Epithelial cell of esophagus (primary cell): ENCODE measurements at places on chromosomes 16 and 17.

DNA sequence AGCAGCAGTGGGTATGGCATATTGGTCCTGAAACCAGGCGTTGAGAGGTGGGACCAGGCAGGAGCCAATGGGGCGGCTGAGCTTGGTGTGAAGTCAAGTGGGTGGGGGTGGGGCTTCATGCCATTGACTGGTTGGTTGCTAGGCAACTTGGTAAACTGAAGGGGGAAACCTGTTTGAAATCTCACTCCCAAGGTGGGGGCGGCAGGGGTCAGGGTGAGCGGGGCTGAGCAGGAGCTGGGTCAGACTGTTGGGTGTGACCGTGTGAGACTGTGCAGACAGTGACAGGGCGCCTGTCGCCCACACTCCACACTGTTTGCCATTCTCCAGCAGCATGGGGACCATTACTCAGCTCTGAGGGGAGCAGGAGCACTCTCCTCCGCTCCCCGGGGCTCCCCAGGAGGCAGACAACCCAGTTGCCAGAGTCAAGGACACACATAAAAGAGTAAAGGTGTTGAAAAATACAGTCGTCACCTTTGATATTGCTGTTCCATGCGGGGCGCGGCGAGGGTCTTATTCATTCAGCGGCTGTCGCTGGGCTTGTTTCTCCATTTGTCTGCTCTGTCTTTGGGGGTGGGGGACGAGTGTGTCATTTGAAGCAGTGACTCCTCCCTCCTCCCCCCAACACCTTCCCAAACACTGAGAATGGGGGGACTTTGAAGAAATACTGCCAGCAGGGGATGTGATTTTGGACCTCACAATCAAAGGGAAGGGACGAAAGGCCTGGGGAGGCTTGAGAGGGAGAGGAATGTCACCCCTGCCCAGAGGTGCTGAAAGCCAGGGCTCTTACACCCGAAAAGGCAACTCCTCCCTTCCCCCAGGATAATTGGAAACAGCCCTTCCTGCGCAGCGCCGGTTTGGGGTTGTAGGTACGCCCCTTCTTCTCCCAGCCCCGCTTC lies 1.2 kb upstream of the EFNB3 start:
- DNase-seq: peak; percentile 69

- DNase-seq: no peak
Measured at GRCh38 chr16:70715860-70716357, 30.1 kb upstream of the MTSS2 start.

DNA sequence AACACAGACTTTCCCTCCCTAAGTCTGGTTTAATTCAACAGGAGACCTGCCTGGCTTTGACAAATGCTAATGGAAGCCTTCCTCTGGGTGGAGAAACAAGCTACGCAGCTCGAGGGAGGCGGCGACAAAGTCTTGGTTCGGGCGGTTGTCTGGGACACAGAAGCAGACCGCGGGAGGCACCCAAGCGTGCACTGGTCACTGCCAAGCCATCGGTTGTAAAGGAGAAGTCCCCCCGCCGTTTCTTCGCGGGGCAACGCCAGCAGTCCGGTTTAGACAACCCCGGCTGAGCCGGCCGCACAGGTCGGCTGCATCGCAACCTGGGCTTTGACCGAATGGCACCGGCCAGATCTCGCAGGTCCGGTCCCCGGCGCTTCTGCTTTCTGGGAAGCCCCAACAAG lies 586 bp downstream of the GLYR1 start:
- DNase-seq: peak; percentile 73

GRCh38 chr17:66185862-66186261 lies 6.1 kb downstream of the CEP112 start:
- DNase-seq: no peak

GRCh38 chr17:18230288-18231141 lies 5.1 kb downstream of the LLGL1 start:
- no peak for DNase-seq

- peak; percentile 65 for DNase-seq
Measured at GRCh38 chr16:66714654-66715307, 18.2 kb upstream of the CMTM4 start.

GRCh38 chr17:78993241-78993956 lies 13.7 kb upstream of the LGALS3BP start:
- peak; percentile 57 for DNase-seq

DNA sequence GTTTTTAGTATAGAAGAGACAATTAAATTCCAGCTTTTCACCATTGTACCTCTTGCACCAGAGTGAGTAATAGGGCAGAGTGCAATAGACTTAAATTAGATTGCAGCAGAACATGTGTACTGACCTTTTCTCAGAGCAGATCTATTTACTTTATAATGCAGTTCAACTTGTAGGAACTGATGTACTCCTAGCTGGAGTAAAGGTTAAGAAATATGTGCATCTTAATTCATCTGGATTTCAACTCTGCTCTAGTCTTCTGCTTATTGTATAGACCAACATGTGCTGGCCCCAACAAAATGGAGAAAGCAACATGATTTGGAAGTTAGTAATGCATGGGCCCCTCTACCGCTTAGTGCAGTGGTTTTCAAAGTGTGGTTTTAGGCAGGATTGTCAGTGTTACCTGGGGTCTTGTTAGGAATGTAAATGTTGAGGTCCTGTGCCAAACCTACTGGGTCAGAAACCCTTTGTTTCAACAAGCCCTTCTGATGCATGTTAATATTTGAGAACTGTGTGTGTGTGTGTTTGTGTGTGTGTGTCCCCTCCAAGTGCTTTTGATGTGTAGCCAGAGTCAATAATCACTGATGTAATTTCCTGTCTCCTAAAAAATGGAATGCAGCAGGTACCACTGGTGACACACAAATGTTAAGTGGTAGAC lies 138.6 kb downstream of the TOX3 start:
- DNase-seq: peak; percentile 4

- no peak for DNase-seq
Measured at GRCh38 chr16:72367851-72368250, 195.9 kb upstream of the PMFBP1 start.

DNA sequence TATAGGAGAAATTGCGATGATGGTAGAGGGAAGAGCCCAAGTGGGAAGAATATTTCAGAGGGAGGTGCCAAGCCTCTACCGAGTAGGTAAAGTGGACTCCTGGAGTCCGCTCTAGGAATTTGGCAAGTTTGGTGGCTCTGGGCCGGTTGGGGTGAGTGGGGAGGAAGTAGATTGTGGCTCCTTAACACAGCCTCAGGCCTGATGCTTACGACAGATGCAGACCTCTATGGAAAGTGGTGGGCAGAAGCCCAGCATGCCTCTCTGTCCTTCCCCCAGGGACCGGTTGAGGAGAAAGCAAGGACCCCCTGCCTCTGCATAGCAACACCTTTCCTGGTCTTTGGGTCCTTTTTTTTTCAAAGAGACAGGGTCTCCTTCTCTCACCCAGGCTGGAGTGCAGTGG lies 55.9 kb upstream of the SIAH1 start:
- DNase-seq: no peak

GRCh38 chr17:71142333-71142732 lies 973.0 kb downstream of the KCNJ2 start:
- DNase-seq: no peak

DNA sequence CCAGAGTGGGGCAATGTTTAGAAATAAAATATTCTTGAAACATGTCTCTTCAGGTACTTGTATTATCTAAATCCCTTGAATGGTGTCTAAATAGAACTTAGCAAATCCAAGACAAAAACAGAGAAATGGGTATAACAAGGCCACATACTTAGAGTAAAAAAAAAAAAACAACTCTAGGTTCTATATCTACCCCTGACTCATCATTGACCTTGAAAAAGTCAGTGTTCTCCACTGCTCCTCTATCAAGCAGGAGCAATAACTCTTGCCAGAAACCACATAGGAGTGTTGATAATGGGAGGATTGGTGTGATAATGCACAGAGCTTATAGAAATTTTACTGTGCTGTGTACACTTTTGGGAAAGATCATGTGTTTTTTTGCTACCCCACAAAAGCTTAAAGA lies 296.6 kb upstream of the PMFBP1 start:
- DNase-seq: no peak

GRCh38 chr16:87930456-87930855 lies 5.9 kb downstream of the CA5A start:
- DNase-seq: no peak

DNA sequence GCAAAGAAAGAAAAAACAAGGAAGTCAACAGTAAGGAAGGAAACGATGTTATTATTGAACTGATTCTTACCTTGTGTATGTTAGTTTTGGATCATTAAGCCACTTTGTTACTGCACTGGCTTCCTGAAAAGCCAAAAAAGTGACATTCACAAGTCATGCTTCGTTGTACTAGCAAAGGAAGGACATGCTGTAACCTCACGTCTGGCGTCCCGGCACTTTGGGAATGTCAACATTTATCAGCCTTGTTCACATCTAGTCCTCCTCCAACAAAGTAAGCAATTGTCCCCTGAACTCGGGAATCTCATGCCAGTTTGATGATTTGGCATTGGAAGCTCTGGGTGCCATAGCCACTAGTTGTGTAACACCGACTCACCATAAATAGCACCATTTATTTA lies 731 bp upstream of the MKS1 start:
- peak; percentile 22 for DNase-seq

GRCh38 chr17:15440347-15440746 lies 27.1 kb downstream of the CDRT4 start:
- no peak for DNase-seq

DNA sequence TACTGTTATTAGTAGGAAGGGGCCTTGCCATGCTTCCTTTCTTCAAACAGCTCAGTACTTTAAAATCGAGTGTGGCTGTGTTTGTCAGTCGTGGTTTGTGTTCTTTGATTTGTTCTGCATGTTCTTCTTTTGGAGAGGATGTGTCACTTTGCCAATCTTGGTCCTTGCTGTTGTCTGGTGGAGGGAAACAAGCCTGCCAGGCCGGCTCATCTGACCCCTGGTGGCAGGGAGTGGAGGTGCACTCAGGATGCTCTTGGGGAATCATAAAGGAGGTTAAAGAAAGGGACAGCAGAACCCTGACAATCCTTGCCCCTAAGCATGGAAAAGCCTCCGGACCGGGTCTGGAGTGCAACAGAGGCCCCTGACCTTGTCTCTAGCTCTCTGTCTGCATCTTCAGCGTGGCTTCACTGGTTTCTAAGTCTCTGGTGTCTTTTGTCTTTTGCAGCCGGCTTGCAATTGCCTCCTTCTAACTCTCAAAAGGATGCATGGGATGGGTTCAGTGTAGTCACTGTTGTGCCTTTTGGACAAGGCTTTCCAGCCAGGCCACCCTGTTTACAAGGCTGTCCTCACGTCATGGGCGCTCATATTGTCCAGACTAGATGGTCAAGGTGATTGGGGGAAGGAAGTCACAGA lies 135.8 kb downstream of the WWOX start:
- peak; percentile 80 for DNase-seq

DNA sequence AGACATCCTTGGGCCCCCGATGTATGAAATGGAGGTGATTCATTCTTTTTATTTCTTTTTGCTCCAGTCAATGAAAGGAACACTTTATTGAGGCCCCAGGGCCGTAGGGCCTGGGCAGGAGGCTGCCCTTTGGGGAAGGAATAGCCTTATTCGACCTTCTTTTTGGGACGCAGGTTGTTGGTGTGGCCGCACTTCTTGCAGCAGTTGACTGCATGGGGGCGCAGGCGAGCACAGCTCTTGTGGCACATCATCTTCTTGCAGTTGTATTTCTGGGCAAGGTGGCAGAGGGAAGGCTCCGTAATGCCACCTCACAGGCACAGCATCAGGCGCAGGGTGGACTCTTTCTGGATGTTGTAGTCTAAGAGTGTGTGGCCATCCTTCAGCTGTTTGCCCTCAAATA lies 50.9 kb downstream of the SIAH1 start:
- DNase-seq: no peak

DNA sequence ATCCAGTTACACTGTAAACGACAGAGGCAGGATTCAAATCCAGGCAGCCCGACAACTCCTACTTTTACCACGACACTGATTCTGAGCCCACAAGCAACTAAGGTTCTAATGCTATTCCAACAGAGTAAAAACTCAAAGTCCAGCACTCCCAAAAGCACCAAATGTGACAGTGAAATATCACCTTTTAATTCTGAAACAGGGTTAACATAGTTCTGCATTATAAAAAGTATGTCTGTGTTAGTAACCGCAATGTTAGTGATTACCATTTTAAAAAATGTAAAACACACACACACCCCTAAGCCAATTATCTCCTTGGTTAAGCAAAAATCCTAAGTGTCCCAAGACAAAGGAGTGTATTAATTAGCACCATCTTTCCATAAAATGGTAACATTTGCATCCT lies 19.7 kb downstream of the HELZ start:
- no peak for DNase-seq

DNA sequence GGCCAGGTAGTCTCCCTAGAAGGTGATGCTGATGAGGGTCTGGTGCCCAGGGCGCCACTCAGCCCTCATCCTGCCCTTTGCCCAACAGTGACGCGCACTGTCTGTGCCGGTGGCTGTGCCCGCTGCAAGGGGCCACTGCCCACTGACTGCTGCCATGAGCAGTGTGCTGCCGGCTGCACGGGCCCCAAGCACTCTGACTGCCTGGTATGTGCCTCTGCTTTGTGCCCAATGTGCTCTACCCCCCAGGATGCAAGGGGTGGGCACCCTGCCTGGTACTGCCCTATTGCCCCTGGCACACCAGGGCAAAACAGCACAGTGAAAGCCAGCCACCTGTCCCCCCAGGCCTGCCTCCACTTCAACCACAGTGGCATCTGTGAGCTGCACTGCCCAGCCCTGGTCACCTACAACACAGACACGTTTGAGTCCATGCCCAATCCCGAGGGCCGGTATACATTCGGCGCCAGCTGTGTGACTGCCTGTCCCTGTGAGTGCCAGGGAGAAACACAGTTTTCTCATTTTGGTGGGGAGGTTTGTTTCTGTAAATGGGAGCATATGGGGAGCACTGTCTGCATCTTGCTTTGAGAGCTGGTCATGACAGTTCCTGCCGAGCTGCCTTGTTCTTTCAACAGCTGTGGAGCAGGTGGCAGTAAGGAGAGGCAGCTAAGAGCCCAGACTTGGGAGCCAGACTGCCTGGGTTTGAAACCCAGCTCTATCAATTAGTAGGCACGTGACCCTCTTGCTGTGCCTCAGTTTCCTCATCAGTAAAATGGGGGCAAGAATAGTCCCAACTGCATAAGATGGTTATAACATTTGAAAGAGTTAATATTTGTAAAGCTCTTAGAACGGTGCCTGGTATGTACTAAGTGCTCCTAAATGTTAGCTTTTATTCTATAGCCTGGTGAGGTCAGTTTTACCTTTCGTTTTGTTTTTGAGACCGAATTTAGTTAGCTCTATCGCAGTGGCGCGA lies 10.4 kb downstream of the ERBB2 start:
- no peak for DNase-seq

DNA sequence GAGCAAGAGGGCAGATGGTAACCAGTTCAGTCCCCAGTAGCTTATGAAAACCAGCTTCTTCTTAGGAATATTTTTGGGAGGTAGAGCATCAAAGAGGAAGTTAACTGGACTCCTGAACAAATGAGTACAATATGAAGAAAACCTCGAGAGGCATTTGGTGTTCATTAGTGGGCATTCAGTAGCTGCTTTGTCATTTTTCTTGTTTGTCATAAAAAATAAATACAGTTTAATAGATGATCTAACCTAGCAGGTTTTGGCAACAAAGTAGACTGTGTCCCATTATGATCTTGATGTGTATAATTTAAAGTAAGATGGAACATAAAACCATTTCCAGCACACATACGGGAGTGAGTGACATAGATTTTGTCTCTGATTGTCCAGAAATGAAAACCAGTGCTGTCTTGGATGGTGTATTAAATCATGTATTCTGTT lies 173.1 kb downstream of the HS3ST3A1 start:
- no peak for DNase-seq
